ENCODE measurements at places on chromosomes 4 and X.

GRCh38 chrX:23803931-23804381, 21.0 kb downstream of the SAT1 start:
- no peak for DNase-seq

DNA sequence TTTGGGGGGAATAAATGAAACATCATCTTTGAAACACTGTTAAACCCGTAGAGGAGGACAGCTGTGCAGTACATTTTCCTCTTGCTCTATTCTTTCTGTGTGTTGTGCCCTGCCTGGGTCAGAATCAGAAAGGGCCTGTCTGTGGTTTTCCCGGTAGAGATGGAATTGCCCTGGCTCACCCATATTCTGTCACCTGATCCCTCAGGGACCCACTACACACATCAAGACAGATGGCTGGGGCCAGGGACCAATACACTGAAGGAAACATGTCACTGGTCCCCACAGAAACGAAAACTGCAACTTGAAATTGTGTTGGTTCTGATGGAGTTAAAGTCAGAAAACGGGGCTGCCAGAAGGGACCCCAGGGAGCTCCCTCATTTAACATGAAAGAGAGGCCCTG, 114.9 kb downstream of the ZNF827 start:
- DNase-seq = no peak

- DNase-seq = no peak
Measured at GRCh38 chr4:165844161-165844560, 28.9 kb upstream of the TLL1 start.

GRCh38 chr4:53421791-53422190, 44.4 kb downstream of the FIP1L1 start:
- no peak for DNase-seq

DNA sequence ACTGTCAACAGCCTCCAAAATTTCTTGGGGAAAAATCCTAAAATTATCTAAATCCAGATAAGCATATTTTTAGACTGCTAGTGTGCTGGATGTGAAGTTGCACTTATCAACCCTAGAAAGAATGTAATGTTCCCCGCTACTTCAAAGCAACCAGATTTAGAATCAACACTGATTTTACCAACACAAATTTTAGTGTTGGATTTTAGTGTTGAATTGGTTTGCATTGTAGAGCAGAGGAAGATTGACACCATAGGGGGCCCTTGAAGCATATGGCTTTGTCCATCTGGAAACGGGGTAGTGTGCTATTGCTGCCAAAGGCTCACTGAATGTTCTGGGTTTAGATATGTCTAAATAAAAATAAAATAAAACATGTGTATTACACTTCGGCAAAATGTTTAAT, 126.3 kb upstream of the EMCN start:
- DNase-seq = no peak

DNA sequence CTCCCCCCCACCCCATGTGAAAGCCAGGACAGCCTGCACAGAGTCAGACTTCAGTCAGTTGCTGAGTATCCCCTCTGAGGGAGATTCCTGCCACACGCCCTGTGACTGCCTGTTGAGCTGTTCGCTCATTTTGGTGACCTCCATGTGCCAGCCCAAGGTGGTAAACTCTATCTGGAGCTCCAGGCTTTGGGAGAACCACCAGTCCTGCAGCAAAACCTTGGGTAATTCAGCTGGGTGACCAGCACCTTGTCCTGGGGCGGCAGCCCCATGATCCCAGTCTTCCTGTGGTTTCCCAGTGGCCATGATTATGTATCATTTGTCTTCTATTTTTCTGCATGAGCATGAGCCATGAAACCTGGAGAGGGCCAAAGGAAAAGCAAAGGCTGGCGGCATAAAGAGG, 73.4 kb downstream of the NBDY start:
- no peak for DNase-seq

GRCh38 chr4:48212165-48212564, 57.5 kb downstream of the TEC start:
- DNase-seq = peak; percentile 100

DNA sequence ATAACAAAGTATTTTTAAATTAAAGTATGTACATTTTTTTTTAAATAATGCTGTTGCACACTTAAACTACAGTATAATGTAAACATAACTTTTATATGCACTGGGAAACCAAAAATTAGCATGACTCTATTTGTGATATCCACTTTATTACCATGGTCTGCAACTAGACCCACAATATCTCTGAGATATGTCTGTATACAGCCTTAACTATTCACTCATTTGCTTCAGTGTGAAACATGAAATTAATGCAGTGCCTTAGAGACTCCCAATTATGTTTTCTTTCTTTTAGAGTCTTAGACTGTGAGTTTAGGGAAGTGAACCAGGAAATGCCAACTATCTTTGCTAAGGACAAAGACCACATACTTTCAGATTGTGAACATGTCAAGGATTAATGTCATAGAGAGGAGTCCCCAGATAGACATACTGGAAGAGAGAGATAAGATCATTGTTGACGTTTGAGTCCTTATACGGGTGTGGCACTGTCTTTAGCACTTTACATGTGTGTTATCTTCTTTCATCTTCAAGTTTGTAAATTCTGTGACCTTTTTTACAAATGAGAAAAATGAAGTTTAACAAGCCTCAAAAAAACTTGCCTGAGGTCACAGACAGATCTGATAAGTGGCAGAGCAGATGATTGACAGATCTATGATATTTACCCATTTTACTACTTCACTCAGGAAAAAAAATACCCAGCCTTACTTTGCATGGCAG, 23.2 kb downstream of the CXorf58 start:
- DNase-seq = peak; percentile 31

- DNase-seq = no peak
Measured at GRCh38 chr4:149202117-149202516, 613.5 kb downstream of the IQCM start.

- DNase-seq = no peak
Measured at GRCh38 chrX:19064175-19064574, 58.1 kb downstream of the ADGRG2 start.

DNA sequence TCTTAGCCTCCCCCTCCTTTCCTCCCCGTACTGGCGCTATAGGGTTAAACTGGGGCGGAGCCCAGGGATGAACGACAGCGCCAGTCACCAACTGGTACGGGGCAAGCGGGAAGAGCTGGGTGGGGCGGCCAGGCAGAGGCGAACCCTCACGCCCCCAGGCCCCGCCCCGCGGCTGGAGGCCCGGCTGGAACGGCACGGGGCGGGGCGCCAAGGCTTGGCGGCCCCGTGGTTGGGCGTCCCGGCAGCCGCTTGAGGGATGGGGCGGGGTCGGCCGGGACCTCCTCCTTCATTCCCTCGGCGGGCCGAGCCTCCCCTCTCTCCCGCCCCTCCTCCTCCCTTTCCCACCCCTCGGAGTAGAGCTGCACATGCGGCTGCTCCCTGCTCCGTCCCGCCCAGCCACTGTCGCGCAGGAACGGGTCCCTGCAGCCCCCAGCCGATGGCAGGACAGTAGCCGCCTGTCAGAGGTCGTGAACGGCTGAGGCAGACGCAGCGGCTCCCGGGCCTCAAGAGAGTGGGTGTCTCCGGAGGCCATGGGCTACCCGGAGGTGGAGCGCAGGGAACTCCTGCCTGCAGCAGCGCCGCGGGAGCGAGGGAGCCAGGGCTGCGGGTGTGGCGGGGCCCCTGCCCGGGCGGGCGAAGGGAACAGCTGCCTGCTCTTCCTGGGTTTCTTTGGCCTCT, at the start of gene EDA:
TSS of gene EDA (plus strand) at position 335 of the 678 bp plus-strand sequence.
- DNase-seq = peak; percentile 81

DNA sequence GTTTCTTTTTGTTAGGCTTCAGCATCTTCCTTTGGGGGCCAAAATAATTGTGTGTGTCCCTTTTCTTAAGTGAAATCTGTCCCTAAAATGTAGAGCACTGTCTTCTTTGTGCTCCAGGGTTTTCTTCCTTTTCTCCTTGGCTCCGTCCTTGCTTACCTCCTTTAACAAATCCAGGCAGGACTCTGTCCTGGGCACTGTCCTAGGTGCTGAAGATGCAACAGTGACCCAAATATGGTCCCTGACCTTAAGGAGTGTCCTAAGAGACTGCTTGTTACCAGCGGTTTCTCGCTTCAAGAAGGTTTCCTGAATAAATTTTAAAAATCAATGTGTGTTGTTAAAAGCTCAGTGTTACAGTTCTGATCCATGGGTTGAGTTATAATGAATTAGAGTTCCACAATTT, 471.8 kb downstream of the KCNIP4 start:
- DNase-seq = peak; percentile 4

DNA sequence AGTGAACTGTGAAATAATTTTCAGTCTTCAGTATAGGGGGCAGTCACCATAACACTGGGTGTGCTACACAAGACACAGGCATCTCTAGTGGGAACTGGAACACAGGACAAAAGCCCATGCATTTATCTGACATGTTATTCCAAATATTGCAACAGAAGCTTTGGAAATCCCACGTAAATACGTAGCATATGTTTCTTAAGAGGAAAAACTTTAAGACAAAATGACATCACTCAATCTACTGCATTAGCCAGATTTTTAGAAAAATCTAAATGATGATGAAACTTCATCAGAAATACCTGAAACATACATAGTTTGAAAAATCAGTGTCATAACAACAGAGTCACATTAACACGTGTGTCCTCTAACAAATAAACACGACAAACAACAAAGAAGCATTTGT, 14.5 kb downstream of the SHISA3 start:
- DNase-seq = no peak

- DNase-seq = no peak
Measured at GRCh38 chr4:106231931-106232330, 84.1 kb downstream of the TBCK start.

- no peak for DNase-seq
Measured at GRCh38 chr4:83208371-83209365, 75.9 kb downstream of the COQ2 start.

- DNase-seq = no peak
Measured at GRCh38 chr4:167966143-167966542, 126.2 kb upstream of the ANXA10 start.

- no peak for DNase-seq
Measured at GRCh38 chr4:140236654-140237169, 82.7 kb upstream of the MAML3 start.

DNA sequence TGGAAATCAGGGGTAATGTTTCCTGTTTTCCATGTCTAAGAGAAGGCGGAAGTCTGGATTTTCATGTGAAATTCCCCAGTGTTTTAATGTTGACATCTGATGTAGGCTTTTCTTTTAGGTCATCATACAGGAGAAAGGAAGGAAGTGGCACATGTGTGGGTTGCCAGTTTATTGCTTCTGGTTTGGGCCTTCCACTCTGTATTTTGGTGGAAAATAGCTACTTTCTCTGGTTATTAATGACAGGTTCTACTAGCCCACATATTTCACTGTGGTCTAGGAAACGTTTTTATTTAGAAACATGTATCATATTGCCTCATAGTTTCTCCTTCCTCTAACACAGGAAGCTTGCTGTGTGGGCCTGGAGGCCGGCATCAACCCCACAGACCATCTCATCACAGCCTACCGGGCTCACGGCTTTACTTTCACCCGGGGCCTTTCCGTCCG, 7.2 kb downstream of the PDHA1 start:
- DNase-seq = peak; percentile 70

- no peak for DNase-seq
Measured at GRCh38 chr4:53060278-53060677, 198.2 kb downstream of the RASL11B start.

DNA sequence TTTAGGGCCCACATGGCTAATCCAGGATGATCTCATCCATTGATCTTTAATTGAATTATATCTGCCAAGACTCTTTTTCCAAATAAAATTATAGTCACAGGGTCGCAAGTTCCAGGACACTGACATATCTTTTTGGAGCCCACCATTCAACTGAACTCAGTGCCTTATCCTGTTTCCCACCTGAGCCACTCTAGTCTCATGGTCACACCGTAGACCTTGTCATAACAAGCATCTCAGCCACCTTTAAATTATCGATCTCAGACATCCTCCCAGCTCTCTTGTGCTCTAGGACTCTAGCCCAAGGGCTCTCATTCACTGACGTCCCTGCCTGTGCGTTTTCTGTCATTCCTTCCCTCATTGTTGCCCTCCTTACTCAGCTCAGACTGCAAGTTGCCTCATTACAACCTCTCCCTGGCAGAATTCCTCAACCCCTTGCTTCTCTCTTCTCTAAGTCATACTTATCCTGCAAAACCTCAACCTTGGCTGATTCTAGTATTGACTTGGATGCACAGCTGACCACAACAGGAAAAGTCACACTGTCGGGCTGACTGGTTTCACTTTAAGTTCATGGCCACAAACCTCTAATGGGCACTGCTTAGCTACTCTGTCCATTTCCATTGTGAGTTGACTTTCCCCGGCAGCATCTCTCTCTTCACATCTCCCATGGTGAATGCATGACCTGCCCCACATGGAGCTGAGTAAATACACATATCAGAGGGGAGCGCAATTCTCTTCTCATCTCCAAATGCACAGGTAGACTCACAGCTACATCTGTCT, 91.0 kb upstream of the TRIM2 start:
- DNase-seq = no peak

GRCh38 chr4:74262522-74262921, 45.7 kb upstream of the EPGN start:
- no peak for DNase-seq

DNA sequence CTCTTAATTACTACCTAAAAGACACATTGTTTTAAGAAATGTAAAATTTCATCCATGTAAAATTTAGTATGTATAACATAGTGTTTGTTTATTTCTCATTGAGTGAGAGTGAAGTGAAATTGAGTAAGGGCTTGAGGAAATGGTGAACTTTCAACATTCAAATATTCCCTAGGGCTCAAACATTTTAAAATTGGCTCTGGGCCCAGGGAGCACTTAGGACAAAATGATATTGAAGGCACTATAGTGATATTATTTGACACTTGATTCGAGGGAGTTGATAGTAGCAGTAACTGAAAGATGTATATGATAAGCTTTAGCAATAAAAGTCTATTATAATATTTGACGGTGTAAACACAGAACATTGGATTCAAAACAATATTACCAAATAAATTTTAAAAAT, 1244.0 kb upstream of the TENM3 start:
- DNase-seq = no peak

- no peak for DNase-seq
Measured at GRCh38 chrX:119728487-119728886, 29.9 kb upstream of the SOWAHD start.

- no peak for DNase-seq
Measured at GRCh38 chr4:52164116-52164515, 113.0 kb downstream of the SPATA18 start.

- no peak for DNase-seq
Measured at GRCh38 chr4:89420507-89420906, 112.9 kb upstream of the GPRIN3 start.

- DNase-seq = no peak
Measured at GRCh38 chrX:3697701-3698279, 15.7 kb downstream of the PRKX start.

GRCh38 chr4:3466691-3467600, 3.8 kb downstream of the DOK7 start:
- no peak for DNase-seq

- DNase-seq = no peak
Measured at GRCh38 chr4:36326476-36327029, 45.1 kb downstream of the DTHD1 start.

GRCh38 chrX:30568136-30568535, 9.4 kb downstream of the TASL start:
- DNase-seq = no peak

DNA sequence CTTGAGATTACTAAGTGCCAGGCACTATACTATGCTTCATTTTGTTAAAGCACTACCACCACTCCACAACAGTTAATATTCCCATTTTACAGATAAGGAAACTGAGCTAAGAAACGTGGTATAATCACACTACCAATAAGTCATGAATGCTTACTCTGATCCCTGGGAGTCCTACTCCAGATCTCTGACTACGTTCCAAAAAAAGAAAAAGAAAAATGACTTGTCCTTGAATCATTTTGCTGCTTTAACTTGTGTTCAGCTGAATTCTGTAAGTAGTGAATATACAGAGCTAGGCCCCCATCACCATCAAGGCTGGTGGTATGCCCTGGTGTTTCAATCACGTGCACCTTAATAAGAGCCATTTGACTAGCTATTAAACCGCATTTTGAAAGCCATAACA, 39.4 kb downstream of the LDB2 start:
- no peak for DNase-seq

All from Kasumi-1 (cell line).